ENCODE measurements at places on chromosomes 2 and 18.

GRCh38 chr2:31012406-31012805 is 125.8 kb downstream of the GALNT14 start:
- DNase-seq: no peak

GRCh38 chr2:143068094-143068493 is 61.1 kb upstream of the ARHGAP15 start:
- DNase-seq: no peak

DNA sequence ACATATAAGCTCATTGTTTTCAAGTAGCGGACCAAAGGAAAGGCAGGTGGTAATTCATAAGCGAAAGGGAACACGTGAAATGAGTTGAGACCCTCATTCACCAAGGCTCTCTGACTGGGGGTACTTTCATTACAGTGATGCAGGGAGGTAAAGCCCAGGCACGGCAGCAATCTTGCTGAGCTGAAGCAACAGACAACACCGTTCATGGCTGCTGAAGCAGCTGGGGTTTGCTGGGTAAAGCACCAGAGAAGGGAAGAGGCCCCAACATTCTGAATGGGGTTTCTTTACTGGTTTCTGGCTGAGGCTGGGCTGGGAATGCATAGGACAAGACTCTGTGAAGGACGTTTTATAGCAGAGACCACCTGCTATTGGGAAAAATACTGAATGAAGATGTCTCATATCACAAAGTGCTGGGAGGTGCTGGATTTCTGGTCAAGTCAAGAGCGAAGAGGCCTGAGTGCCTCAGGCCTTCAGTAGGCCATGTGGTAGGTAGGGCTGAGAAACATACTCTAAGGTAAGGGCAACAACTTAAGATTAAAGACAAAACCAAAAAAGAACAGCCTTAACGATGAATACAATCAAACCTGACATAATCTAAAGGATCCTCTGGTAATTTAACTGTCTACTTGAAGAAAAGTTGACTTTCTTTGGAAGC is 324.7 kb upstream of the PIK3C3 start:
- no peak for DNase-seq

DNA sequence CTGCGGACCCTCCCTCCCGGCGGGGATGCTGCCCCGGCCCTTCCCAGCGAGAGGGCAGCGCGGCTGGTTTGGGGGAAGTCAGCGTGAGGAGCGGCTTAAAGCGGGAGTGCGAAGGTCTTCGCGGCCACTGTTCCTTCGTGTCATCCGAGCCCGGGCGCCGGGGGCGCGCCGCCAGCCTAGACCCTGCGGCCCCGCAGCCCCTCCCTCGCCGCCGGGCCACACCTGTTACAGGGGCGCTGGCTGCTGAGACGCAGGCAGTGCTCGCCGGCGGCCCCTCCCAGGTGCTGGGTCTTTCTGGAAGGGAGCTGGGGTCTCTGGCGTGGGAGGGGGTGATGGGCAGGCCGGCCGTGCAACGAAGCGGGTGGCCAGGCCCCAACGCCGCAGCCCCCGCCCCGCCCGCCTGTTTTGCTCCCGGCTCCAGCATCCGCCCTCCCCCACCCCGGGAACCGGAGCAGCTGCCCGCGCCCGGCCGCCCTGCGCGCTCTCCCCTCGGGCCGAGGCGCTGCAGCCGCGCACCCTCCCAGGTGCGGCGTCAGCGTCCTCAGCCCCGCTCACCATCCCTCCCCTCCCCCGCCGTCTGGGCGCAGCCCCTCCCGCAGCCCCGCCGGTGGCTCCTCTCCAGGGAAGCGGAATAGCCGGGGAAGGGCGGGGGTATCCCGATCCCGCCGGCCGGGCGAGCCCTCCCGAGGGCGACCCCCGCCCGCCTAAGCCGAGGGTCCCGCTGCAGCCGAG is 727 bp downstream of the KIF1A start:
- DNase-seq: no peak

DNA sequence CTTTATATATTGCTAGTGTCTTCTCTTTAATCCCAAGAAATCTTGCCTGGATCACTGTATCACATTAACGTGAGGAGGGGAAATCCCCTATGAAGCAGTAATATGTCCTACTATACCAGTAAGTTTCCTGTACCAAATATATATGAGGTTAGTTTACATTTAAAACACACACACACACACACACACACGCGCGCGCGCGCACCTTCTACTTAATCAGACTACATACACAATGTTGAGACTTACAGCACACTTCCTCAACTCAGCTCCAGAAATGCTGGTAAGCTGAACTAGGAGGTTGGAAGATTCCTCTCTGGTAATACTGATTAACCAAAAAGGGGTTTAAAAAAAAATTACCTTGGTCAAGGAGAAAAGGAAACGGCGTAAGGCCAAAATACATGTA is 49.3 kb downstream of the USP34 start:
- no peak for DNase-seq

- DNase-seq: no peak
These were observed 8.6 kb upstream of the INPP5D start for GRCh38 chr2:233051241-233052149.

DNA sequence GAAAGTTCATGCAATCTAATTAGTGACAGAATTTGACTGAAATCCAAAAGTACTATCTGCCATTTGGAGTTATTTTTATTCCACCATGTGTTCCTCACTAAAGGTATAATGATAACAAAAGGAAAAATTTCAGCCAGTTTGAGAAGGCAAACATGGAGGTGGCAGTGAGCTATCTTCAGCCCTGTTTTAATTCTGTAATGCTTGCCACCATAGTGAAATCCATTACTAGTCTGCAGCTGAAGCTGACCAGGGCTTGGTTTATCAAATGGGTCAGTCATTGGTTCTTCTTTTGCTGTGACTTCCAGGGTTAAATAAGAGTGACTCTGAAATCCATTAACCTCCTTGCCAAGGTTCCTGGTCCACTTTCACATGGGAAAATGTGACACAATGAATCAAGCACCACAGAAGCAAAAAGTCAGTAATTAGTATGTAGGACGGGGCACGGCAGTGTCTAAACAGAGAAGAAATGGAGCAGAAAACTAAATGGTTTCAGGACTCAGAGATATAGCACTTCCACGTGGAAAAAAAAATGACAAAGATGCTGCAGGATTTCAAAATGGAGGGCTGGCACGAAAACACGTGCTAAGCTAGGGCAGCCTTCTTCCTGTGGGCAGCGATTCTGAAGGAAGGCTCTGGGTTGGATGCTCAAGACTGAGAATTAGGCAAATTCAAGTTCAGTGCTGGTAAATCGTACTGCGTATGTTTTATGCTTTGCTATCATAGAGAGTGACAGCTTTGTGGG is 87.2 kb downstream of the EPHA4 start:
- no peak for DNase-seq

DNA sequence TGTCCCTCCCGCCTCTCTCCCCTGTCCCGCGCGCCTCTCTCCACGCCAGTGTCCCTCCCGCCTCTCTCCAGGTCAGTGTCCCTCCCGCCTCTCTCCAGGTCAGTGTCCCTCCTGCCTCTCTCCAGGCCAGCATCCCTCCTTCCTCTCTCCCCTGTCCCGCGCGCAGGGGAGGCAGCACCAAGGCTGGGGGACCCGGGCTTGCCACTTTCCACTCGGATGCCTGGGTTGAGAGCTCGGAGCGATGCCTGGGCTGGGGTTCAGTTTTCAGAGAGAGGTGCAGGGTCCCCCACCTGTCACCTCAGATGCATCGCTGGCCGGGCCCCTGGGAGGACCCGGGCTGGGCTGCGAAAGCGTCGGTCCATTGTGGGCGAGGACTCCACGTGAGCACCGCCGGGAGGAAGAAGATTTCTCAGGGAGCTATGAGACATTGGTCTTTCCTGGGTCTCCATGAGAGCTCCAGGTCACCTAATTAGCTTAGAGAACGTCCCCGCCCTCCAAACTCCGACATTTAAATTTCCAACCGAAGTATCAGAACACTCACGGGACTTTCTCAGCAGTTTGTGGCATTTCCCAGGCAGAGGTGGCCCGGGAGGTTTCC is 2.1 kb downstream of the FBLN7 start:
- no peak for DNase-seq

DNA sequence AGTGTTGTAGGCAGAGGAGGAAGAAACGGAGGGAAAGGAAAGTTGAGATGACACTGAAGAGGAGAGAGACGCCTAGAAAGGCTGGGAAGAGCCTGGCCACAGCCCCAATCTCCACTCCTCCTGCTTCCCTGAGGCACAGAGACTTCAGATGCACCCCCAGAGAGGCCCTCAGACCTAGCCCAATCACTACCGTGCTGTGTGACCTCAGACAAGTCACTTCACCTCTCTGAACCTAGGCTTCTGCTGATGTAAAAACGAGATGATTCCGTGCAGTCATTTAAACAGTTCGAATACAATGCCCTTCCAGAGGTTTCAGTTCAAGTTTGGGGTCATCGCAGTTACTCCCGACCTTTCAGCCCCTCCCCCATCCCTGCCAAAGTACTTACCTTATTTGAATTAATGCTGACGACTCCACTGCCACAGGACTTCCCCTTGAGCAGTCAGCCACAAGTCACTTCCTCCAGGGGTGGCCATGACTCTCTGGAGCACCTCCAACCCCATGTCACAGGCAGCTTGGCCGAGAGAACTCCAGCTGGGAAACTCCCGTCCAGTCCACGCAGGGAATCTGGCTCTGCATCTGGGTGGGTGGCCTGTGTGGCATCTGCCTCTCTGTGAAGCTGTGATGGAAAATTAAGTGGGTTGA is 105.2 kb upstream of the ID2 start:
- peak; percentile 17 for DNase-seq

- no peak for DNase-seq
These were observed 55.2 kb upstream of the COBLL1 start for GRCh38 chr2:164896634-164897355.

DNA sequence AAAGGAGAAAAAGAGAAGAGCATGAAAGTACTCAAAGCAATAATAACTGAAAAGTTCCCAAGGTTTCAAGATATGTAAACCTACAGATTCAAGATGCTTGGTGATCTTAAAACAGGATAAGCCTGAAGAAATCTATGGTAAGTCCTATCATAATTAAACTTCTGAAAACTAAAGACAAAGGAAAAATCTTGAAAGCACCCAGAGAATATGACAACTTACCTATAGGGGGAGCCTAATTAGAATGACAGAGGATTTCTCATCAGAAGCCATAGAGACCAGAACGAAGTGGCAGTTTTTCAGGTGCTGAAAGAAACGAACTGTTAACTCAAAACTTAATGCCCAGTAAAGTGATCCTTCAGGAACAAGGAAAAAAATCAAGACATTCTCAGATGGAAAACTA is 59.7 kb downstream of the XDH start:
- DNase-seq: no peak

DNA sequence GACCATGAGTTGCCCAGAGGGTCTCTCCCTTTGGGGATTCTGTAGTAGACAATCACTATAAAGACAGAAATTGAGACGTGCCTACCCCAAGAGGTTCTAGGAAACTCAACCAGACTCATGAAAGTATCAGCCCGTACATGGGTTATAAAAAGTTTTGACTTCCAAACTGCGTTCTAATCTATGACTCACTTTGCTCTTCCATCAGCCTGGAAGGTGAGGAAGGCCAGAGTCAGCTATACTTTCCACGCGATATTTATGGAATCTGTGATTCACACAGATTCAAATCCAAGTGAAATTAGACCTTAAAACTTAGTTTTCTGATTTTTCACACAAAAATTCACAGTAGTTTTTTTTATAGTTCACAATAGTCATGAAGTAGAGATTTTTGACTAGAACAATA is 7.7 kb upstream of the LYPD1 start:
- no peak for DNase-seq

- no peak for DNase-seq
These were observed 266.9 kb downstream of the TNS1 start for GRCh38 chr2:217735899-217736298.

DNA sequence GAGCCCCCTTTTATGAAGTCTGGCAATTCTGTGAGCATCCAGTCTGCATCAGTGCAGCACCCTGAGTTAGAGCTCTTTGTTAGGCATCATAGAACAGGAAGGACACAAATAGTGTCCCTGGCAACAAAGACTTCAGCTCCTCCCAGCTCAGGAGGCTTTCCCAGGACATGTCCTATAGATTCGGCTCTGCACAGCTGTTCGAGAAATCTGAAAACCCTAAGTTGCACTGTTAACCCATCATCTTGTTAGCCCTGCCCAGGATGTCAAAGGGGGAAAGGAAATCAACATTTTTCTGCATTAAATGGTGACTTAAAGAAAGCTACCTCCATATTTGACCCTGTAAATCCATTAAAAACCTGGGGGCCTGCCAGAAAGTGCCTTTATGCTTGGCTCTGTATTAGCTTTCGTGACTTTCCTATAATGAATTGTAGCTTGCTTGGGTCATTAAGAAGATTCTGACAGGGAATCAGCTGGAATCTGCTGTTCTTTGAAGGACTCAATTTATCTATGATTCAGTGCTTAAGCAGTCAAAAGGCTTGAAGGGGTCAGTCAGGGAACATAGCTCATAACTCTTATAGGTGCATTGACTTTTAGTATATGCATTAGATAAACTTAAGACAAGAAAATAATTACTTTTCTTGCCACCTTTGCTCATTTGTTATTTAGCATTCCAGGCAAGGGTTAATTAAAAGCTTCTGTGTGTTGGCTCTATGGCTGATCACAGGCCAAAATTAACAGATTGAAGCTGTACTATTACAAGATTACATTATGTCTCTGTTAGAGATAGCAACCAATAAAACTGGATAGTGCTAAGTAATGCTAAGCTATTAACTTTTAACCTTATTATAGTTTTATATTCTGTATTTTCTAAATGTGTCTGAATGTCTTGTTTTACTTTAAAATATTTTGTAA is 20.6 kb downstream of the ERMN start:
- DNase-seq: no peak

DNA sequence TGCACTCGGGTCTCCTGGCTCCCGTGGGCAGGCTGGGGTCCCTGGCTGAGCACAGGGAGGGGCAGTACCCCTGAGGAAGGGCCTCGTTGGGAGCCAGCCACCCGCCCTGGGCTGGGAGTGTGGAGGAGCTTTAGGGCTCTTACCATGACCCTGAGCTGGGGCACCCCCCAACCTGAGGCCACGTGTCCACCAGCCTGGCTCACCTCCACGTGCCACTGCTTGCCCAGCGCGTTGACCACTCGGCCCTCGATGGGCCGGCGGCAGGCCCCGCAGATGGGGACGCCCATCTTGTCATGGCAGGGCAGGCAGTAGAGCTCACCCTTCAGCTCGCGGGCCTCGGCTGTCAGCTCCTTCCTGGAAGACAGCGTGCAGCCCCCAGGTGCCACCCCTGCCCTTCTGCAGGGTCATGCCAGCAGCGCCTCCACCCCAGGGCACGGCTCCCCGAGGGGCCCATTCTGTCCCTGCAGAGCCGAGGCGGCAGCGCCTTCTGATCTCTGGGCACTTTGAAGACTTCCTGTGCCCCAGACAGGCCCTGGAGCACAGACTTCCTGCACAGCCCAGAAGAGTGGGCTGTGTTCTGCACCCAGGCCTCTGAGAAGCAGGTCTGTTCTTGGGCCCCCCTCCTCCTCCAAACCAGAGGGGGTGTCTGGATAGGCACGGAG is 4.0 kb upstream of the GPR17 start:
- peak; percentile 13 for DNase-seq

- DNase-seq: no peak
These were observed 58.0 kb upstream of the ROCK2 start for GRCh38 chr2:11402436-11402835.

GRCh38 chr2:18690342-18690741 is 101.0 kb upstream of the NT5C1B start:
- DNase-seq: no peak

GRCh38 chr18:63908858-63909257 is 1.1 kb downstream of the SERPINB10 start:
- no peak for DNase-seq
